ENCODE measurements at places on chromosomes 2 and 18.

DNA sequence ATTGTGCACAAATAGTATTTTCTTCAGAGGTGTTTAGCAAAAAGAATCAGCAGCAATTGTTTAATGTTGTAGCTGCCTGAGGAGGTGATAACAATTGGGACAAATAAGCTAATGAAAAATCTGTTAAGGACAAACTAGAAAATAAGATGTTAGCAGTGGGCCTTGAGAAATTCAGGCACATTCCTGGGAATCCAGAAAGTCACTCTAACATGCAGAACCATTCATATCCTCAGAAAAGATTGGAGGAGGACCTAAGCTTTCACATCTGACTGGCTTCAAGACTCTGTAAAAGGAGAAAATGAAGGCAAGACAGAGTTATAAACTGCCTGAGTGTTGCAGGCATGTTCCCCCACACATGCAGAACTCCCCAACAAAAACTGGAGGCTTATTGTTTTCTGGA is 353.5 kb upstream of the RGPD4 start:
- DNase-seq, result no peak

DNA sequence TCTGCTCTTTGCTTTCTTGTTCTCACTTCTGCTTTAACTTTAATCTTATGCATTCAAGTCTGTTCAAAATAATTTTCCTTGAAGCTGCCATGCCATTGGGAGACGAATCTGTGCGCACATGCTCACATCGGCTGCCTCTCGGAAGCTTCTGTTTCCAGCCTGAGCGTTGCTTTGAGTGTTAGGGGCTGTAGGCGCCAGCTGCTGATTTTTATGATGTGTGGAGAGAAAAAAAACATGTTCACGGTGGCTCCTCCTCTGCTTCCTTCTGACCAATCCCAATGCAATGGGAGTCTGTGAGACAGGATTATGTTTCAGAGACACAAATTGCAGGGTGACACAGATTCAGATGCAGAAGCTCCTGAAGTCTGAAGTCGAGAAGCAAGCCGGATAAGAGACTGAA is at the start of gene MC4R:
Gene MC4R, minus strand, starts transcription at position 180 of the 400 bp plus-strand sequence. CDS start 426 bp downstream, outside the sequence.
- no peak for DNase-seq

DNA sequence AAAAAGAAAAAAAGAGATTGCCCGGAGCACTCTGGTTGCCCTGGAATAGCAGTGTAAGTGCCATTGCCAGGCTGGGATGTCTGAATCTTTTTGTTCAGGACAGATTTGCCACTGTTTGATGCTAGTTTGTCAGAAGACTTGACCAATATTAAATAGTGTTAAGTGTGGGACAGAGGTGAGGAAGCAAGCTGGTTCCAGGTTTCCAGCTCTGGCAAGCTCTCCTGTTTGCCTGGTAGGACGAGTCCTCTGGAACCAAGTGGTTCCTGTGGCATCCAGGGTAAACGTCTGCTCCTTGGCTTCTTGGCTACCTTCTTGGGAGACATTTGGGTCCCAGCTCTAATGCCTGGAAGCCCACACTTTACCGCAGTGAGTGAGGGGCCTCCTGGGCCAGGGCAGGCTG is 20.8 kb upstream of the IGFBP5 start:
- no peak for DNase-seq

GRCh38 chr18:69401972-69402532 is 1.4 kb downstream of the DOK6 start:
- no peak for DNase-seq

GRCh38 chr18:76380791-76381405 is 114.1 kb downstream of the ZNF516 start:
- DNase-seq, result no peak

DNA sequence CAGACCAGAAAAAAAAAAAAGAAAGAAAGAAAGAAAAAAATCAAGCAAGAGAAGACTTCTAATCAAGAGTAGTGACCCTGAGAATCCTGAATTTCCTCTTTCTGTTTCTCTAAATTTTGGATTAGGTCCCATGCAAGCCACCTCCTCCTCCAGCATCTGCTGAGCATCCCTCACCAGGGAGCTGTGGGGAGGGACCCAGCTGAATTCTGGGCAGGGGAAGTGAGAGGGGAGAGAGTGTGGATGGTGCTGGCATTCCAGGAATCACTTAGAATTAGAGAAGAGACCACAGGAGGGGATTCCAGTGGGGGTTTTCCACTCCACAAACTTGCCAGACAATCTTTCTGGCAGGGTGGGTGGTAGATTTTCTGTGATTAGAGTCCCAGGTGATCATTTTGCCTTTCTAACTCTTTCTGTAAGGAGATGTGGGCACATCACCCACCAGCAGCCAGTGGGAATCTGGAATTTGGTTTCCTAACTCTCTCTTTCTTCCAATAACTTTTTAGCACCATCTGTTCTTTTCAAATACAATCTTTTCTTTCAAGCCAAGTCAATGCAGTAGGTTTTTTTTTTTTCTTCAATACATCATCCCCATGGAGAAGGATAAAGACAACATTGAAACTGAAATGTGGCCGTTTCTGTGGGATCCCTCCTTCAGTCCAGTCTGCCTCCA is 279.2 kb downstream of the CLIP4 start:
- DNase-seq, result no peak
